NCI-H2029 (cell line): ENCODE measurements at places on chromosomes 2 and 18.

DNA sequence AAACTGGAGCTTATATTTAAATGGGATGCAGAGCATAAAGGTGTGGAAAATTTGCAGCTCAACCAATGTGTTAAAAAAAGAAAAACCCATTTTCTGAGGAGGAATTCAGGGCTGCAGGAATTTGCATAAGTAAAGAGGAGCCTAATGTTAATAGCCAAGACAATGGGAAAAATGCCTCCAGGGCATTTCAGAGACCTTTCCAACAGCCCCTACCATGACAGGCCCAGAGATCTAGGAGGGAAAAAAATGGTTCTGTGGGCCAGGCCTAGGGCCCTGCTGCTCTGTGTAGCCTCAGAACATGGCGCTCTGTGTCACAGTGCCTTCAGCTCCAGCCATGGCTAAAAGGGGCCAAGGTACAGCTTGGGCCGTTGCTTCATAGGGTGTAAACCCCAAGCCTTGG, 719.7 kb upstream of the ACVR2A start:
- DNase-seq, result no peak

GRCh38 chr2:148546270-148546669, 98.3 kb upstream of the EPC2 start:
- no peak for DNase-seq

GRCh38 chr2:236366049-236366387, 101.8 kb upstream of the ASB18 start:
- DNase-seq, result no peak

GRCh38 chr18:7333025-7333562, 102.2 kb downstream of the LRRC30 start:
- no peak for DNase-seq

- DNase-seq, result no peak
Measured at GRCh38 chr2:233556881-233557736, 9.5 kb downstream of the USP40 start.

DNA sequence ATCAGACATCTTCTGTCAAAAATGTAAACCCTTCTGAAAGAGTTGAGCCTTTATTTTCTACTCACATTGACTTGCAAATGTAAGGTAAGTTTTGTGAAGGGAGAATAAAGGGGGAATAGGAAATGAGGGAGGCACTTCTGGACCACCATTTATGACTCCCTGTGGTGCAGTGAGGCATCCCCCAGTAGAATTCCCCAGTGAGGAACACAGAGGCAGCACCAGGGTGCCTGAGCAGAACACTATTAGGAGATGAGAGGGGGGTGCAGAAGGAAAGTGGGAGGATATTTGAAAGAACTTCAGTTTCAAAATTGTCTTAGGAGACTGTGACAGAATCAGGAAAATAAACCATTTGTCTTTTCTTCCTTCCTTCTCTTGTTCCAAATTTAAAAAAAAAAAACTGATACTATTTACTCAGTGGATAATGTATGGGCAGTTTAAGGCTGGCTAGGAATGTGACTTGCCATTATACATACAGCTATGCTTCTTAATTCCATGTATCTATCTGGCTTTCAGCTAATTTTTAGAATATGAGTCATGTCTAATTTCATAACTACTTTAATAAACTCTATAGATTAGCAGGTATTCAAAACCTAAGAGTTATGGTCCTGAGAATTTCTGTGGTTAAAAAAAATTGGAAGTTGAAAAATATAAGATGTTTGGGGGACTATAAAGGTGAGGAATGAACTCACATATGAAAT, 478.1 kb upstream of the CHAC2 start:
- DNase-seq, result no peak

GRCh38 chr2:100928235-100928634, 73.9 kb upstream of the RPL31 start:
- no peak for DNase-seq

- DNase-seq, result no peak
Measured at GRCh38 chr18:55844382-55844781, 256.4 kb upstream of the TCF4 start.

DNA sequence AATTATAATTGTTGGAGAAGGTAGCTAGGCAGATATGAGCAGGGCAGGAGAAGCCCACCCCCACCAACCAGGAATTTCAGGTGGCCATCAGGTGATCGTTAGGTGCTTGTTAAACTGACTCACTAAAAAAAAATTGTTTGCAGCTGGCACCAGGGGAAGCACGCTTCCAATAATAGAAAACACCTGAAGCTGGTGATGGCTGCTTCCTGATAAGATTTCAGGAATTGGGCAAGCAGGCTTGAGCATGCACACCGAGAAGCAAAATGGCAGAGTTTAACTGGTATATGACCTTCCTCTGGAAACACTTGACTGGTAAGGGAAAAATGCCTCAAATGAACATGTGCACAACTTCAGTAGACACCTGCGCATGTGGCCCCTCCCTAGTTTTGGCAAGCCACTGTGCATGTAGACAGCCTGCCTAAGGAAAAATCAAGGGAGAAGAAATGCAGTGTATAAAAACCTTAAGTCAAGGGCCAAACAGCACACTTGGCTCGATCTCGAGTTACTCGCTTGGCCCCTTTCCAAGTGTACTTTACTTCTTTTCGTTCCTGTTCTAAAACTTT, 292.8 kb downstream of the CCDC85A start:
- no peak for DNase-seq
